Breast epithelium (tissue), 4 donors: ENCODE measurements at places on chromosomes 11 and 22.

GRCh38 chr22:40193429-40194421 lies 16.0 kb downstream of the TNRC6B start:
- no peaks in the 10 kb centered on the region for H3K4me1 ChIP-seq
- H3K27ac ChIP-seq: peak overlapping the region; percentile 50
- H3K4me3 ChIP-seq: no peak overlapping the region
- DNase-seq: no peak
- H3K27me3 ChIP-seq: no peaks in the 10 kb centered on the region

DNA sequence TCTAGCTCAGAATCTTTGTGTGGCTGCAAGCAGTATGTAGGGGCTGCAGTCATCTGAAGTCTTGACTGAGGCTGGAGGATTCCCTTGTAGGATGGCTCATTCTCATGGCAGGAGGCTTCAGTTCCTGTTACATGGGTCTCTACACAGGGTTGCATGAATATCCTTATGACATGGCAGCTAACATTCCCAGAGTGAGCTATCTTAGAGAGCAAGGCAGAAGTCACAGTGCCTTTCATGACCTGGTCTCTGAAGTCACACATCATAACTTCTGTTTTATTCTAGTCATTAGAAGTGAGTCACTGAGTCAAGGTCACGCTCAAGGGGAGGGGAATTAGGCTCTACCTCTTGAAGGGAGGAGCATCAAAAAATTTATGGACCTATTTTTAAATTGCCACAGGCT lies 10.3 kb upstream of the SPON1 start:
- H3K27me3 ChIP-seq: no peaks in the 10 kb centered on the region
- no peak overlapping the region for H3K4me3 ChIP-seq
- no peaks in the 10 kb centered on the region for H3K36me3 ChIP-seq
- H3K4me1 ChIP-seq: no peaks in the 10 kb centered on the region
- no peak overlapping the region for H3K27ac ChIP-seq
- no peak for DNase-seq

DNA sequence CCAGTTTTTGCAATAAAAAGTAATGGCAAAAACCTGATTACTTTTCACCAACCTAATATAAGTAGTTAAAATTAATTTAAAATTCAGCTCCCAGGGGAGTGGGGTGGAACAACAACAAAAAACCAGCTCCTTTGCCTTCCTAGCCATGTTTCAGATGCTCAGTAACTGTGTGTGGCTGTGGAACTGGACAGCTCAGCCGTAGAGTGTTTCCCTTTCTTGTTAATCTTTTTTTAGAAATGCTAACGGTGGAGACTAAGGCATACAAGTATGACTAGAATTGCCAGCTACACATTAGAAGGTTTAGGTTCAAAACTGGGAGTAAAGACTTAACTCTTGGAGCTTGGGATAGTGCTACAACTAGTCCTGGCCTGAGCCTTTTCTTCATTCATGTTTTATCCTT lies 45.0 kb downstream of the PPP6R3 start:
- H3K4me3 ChIP-seq: no peak overlapping the region
- H3K4me1 ChIP-seq: no peaks in the 10 kb centered on the region
- no peaks in the 10 kb centered on the region for H3K36me3 ChIP-seq

DNA sequence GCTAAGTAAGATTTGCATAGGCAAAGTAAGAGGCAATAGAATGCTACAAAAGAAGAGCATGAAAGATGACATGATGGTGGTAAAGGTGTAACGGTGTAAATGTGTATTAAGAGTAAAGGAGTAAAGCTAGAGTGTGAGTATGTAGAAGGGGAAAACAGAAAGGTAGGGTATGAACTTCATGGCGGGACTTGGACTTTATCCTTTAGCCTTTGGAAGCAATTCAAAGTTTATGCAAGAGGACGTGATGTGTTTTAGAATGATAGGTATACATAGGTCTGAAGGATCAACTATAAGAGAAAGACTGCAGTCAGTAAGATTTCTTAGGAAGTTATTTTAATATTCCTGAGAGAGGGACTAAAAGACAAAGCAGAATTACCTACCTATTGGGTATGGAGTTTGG lies 358.0 kb upstream of the FAT3 start:
- no peaks in the 10 kb centered on the region for H3K27me3 ChIP-seq
- no peaks in the 10 kb centered on the region for H3K4me1 ChIP-seq
- no peaks in the 10 kb centered on the region for H3K36me3 ChIP-seq
- no peak overlapping the region for H3K4me3 ChIP-seq
- H3K27ac ChIP-seq: no peak overlapping the region

GRCh38 chr11:34619062-34619516 lies 1.8 kb upstream of the EHF start:
- no peaks in the 10 kb centered on the region for H3K36me3 ChIP-seq
- no peaks in the 10 kb centered on the region for H3K27me3 ChIP-seq
- DNase-seq: no peak
- peak overlapping the region; percentile 15 for H3K27ac ChIP-seq
- H3K4me3 ChIP-seq: no peak overlapping the region

DNA sequence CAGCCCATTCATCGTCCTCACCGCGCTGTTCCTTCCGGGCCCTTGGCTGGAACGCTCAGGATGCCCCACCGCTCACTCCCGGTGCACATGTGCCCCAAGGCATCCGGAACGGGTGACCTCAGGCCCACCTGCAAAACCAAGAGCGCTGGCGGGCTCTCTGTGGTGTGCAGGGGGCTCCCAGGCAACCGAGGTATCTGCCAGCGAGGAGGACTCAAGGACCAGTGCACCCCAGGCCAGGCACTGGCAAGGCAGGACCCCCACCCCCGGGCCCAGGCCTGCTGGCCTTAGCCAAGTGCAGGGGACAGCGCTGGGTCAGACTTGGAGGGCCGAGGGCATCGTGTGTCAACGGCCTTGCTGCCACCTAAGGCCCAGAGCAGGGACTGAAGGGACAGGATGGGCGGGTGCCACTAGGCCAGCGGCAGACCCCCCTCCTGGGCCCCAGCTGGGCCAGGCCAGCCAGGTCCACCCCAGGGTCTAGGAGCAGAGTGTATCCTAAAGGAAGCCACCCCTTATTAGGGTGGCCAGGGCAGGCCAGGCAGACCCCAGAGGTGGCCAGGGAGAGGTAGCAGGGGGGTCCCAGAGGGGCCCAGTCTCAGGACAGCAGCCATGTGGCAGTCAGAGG lies 8.5 kb downstream of the TNNT3 start:
- no peaks in the 10 kb centered on the region for H3K36me3 ChIP-seq
- H3K4me3 ChIP-seq: no peak overlapping the region
- no peaks in the 10 kb centered on the region for H3K27me3 ChIP-seq
- H3K4me1 ChIP-seq: no peaks in the 10 kb centered on the region

GRCh38 chr11:27161071-27161470 lies 120.5 kb downstream of the BBOX1 start:
- no peaks in the 10 kb centered on the region for H3K4me1 ChIP-seq
- H3K27me3 ChIP-seq: no peaks in the 10 kb centered on the region
- H3K36me3 ChIP-seq: no peaks in the 10 kb centered on the region
